Inflammatory macrophage (primary cell): ENCODE measurements at places on chromosomes 11 and 22.

DNA sequence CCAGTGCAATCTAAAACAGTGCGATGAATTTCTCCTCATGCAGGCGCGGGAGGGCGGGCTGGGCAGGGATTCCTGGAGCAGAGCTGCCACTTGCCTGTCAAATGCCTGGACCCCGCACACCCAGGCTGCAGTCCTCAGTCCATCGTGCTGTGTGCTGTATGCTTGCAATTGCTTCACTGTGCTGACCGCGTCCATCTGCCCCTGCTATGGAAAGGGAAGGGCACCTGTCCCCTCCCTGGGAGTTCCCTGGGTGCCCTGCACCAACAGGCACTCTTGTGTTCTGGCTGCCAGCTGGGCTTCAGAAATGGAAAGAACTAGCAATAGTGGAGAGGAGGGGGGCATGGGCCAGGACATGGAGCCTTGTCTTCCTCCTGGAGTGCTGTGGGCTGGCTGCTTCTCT is 185.4 kb upstream of the B3GAT1 start:
- DNase-seq, result no peak

- DNase-seq, result no peak
Observed at GRCh38 chr22:39216143-39216490, 28.7 kb downstream of the PDGFB start.

- DNase-seq, result no peak
Observed at GRCh38 chr11:45248501-45249011, 37.6 kb downstream of the SYT13 start.

GRCh38 chr11:21933095-21933494 is 259.8 kb upstream of the ANO5 start:
- no peak for DNase-seq

GRCh38 chr22:48100685-48101417 is 1338.4 kb downstream of the TBC1D22A start:
- DNase-seq, result no peak

DNA sequence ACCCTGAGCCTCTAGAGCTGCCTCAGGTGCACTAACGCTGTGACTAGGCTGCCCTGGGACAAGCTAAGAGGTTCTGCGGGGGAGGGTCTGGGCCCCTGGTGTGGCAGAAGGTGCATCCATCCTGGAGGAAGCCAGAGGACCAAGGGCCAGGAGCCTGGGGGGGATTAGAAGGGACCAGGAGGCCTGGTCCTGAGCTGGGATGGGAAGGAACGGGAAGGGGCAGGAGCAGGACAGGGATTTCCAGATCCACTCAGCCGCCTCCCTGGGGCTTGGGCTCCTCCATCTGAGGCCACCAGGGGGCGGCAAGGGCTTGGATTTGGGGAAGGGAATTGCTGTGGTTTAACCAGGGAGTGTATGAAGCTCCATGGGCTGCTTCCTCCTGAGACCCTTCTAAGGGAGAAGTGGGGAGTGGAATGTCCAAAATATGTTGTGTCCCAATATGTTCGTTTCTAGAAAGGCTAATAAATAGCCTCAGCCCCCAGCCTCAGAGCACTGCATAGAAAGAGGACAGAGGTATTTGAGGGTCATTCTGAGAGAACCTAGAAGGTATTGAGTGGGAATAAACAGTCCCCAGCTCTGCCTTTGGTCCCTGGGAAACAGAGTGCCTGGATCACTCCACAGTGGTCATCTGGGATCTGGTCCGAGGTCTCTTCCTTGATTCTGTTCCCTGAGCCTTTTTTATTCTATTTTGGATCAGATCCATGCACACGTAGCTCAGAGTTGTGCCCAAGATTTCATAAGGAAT is 17.4 kb upstream of the PRAME start:
- peak; percentile 56 for DNase-seq

- peak; percentile 38 for DNase-seq
Observed at GRCh38 chr22:46895753-46896152, 133.3 kb downstream of the TBC1D22A start.

DNA sequence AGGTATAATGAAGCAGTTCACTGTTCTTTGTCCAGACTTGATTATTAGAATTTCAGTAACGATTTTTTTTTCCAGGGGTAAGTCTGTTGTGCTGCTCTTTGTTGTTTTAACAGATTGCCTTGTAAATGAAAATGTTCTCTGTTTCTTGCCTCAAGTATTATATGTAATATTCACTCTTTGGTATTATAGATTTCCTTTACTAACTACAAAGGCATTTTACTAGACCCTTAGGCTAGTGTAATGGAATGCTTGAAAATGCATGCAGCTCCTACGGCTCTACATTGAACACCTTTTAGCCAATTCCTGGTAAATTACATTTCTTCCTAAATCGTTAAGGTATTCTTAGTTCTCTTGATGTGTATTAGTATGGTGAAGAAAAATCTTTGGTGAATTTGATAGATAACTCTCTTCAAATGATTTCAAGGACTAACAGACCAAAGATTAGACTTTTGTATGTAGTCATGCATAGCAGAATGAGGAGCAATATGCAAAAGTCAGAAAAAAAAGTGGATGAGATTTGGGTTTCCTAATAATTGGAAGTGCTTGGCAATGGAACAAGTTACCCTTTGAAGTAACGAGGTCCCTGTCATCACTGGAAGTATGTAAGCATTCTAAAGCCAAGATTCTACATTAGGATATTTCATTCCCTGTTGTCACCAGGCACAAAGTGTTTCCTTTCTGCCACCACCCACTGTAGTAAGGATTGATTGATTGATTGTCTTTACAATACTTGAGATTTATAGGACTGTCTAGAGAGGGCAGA is 113.1 kb downstream of the DBX1 start:
- no peak for DNase-seq

- DNase-seq, result no peak
Observed at GRCh38 chr22:47784367-47784983, 1022.0 kb downstream of the TBC1D22A start.

DNA sequence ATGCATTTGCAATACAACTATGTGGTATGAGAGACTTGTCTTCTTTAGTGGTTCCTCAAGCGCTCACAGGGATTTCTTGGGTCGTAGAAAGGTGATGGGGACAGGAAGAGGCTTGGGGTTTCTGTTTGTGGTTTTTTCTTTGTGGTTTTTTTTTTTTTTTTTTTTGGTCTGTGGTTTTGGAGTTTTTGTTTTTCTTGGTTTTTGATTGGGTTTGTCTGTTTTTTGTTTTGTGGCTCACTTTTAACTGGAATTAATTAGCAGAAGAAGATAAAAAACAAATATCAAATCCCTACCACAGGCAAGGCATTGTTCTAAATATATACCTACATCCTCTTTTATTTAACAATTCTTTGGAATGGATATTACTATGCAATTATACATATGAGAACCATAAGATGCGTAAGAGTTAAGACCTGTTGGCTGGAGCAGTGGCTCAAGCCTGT is 5.5 kb downstream of the TTC28 start:
- DNase-seq, result peak; percentile 54

DNA sequence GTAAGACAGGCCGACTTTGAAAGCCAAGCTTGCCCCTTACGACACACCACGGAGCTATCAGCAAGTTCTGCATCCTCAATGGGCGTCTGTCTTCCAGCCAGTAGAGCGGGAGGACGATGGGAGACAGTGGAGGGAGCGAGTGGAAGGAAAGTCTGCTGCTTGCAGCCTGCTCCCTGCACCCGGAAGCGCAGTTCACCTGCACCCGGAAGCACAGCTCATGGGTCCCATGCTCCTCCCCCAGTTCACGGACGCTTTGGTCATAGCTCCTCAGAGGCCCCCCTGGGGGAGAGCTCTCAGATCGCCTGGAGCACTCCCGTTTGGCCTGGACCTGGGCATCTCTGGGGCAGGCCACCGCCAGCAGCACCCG is 51.3 kb downstream of the FBLN1 start:
- no peak for DNase-seq

DNA sequence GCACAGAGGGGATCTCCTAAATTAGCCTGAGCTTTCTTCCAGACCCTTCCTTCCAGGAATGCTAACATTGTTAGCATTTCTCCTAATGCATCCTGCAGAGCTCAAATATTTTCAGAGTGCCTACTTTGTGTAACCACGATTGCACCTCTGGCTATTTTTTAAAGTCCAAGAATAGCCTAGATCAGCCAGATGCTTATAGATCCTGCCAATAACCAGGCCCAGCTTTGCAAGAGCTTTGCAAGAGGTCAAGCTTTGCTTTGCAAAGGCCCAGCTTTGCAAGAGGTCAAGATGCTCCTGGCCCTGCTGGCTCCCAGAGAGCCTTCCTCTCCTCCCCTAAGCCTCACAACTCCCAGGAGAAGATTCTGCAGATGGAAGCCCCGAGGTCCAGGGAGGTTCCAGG is 491.9 kb downstream of the MN1 start:
- DNase-seq, result no peak

DNA sequence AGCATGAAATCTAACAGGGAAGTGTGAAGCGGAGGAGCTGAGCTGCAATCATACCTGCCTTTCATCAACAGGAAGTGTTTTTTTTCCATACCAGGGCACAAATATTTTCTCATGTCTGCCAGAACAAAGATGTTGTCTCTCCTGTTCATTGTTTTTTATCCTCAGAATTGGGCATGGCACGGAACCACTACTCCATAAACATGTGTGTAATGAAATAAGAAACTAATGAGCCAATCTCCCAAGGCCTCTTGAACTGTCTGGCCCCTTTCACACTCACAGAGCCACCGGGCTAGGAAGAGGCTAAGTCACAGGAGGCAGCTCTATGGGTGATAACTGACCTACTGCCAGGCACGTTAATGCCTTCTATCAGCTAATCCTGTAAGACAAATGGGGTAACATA is 124.4 kb downstream of the ETS1 start:
- no peak for DNase-seq

DNA sequence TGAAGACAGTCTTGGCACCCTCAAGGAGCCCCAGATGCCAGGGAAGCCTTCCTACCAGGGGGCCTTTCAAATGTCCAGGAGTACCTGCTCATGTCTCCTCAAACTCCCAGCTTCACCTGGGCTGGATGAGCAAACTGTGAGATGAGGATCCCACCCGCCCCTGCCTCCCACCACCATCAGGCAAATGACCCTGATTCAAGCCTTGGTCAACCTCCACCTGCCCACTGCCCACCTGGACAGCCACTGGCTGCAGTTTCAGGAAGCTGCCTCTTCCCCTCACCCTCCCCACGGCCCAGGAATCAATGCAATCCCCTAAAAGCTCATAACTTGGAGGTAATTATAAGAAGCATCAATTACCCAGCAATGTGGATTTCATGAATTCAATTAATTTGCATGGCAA is 122.7 kb downstream of the BUD13 start:
- DNase-seq, result no peak

GRCh38 chr11:84260862-84261261 is 974.7 kb upstream of the CCDC90B start:
- DNase-seq, result no peak

DNA sequence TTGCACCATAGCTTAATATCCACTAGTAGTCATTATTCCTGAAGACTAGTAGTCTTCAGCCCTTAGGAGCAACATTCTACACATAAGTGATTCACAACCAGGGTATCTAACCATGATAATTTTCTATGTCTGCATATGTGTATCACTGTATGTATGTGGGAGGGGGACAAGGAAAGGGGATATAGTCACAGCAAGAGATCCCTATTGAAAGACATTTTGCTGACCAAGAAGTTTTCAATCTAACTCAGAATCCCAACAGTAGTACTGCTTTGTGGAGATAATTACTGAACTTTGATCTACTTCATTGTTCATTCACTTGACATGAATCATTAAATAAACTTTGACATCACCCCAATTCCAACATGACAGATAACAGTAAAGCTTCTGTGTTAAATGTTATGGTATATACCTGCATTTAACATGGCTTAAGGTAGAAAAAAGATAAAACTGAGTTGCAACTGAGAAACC is 10.3 kb downstream of the PIK3C2A start:
- no peak for DNase-seq

DNA sequence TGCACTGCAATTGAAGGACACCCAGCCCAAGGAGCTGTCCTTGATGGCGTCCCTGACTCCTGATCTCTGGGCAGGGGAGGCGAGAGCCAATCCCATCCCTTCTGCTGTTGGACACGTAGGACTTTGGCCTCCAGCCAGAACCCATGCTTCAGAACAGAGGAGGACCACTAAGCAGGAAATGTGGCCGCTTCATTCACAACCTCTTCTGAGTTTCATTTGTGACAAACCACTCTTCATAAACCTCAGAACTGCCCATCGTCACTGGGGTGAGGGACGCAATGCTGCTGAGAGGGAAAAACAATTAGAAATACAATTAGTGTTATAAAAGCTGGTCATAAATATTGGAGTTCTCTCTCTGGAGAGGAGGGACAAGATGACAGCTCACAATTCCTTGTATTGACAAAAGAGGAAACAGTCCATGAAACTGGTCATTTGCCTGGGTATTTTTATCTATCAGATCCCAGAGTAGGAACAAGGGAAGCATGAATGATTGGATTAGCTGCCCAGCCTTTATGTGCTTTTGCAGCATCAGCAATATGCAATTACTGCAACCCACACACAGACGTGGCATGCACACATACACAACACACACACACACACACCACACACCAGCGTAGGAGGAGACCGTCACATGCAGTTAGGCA is 216.5 kb upstream of the CADM1 start:
- peak; percentile 39 for DNase-seq

- peak; percentile 65 for DNase-seq
Observed at GRCh38 chr11:6022956-6023355, 7.6 kb downstream of the OR56A1 start.

- DNase-seq, result no peak
Observed at GRCh38 chr22:31102441-31103081, 4.8 kb downstream of the SELENOM start.

DNA sequence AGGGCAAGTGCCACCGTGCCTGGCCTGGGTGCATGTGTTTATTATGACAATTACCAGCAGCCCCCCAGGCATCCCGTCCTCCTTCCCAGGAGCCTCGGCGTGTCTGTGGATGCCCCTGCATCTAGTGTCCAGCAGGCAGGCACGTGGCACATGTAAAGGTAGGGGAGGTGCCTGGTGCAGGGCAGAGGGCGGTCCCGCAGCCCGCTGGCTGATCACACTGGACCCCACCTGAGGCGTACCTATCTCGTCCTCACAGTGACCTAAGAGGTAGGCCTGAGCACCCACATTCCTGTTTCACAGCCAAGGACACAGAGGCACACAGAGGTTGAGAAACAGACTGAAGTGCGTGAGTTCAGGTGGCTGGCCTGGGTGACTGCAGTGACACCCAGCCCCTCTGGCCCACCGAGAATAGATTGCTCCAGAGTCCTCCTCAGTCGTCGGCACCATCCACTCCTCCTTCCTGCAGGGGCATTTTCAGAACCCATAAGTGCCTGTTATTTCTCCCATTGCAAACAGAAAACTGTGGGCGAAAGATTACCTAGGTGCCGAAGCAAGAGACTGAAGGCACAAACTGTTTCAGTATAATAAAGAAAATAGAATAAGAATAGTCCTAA is 3.0 kb upstream of the PHRF1 start:
- DNase-seq, result no peak

GRCh38 chr11:106086850-106087249 is 9.4 kb downstream of the AASDHPPT start:
- no peak for DNase-seq
